ENCODE measurements at places on chromosomes 4 and X.
A peak's percentile ranks its signal among the peaks of the same experiment; 100 is the strongest.

DNA sequence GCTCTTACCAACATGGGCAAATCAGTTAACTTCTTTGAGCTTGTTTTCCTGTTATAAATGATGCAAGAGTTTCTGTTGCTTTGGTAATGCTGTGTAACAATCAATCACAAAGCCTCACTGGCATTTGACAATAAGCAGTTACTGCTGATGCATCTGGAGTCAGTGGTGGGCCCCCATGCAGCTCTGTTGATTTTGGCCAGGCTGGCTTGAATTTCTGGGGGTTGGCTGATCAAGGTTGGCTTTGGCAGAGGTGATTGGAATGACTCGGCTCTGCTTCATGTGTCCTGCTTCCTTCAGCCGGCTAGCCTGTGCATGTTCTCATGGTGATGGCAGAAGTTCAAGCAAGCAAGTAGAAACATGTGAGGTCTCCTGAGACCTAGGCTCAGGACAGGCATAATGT lies 90.4 kb downstream of the PHEX start:
- no peak for DNase-seq

DNA sequence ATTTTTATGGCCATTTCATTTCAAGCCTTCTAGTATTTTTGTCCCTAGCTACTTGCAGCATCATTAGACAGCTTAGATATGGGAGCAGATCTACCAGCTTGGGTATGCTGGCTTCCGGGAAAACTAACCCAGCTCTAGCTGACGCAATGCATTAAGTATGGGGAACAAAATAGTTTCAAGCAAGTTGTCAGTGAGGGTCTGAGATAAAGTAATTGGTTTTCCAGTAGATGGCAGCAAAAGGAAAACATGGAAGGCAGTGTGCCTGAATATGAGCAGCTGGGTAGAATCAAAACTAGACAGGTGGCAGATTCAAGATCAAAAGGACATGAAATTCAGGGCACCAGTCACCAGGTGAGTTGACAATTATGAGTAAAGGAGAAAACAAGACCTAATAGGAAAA lies 340.9 kb upstream of the CTSO start:
- no peak for DNase-seq

- DNase-seq: no peak
These were observed 691.9 kb downstream of the TECRL start for GRCh38 chr4:63717384-63717783.

DNA sequence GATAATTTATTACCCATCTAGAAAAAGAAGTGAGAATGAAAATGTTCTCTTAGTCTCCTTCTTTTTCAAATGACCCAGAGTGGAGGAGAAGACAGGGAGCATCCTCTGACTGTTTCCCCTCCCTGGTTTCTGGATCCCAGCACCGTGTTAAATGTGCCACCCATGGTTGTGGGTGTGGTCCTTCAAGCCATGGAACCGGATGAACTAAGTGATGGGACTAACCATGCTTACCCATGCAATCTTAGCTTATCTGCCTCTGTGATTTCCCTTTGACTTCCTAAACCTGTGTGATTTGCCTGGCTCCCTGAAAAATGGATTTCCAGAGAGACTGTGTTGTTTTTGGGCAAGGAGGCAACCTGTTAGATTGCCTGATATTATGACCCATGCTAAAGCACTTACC lies 437.1 kb downstream of the MAGEB5 start:
- DNase-seq: no peak

- DNase-seq: peak; percentile 12
These were observed 106.1 kb downstream of the PBDC1 start for GRCh38 chrX:76279007-76279406.

DNA sequence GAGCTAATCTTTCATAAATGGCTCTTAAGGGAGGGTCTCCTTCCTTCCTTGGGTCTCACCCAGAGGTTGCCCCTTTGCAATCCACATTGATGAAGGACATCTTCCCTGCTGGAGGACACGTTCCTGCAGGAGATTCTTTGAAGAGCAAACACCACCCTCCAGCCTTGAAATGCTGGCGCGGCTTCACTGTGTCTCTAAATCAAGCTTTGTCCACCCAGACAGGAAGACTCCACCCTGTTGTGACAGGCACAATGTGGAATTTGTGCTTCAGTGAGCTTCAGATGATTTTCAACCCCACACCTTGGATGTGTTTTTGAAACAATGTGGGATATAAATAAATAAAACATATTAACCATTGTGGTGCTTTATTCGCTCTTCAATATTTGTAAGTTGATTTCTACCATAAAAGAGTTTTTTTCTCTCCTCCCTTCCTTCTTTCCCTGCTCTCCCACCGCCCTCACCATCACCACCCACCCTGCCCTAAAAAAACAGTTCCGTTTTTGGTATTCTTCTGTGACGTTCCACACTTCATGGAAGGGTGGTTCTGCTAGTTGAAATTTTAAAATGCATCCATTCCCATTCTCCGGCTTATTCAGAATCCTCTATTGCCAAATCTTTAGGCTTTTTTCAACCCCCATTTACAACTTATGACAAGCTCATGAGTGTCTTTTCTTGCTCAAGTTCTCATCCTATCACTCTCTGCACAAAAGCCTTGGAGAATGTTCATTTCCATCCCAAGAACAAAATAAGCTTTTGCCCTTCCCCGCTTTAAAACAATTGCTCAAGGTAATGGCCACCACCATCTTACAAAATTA lies 264.3 kb downstream of the RAPGEF2 start:
- DNase-seq: no peak

- DNase-seq: no peak
These were observed 45.7 kb downstream of the FHDC1 start for GRCh38 chr4:152981842-152982241.

GRCh38 chrX:94204524-94204923 lies 530.5 kb downstream of the FAM133A start:
- no peak for DNase-seq

DNA sequence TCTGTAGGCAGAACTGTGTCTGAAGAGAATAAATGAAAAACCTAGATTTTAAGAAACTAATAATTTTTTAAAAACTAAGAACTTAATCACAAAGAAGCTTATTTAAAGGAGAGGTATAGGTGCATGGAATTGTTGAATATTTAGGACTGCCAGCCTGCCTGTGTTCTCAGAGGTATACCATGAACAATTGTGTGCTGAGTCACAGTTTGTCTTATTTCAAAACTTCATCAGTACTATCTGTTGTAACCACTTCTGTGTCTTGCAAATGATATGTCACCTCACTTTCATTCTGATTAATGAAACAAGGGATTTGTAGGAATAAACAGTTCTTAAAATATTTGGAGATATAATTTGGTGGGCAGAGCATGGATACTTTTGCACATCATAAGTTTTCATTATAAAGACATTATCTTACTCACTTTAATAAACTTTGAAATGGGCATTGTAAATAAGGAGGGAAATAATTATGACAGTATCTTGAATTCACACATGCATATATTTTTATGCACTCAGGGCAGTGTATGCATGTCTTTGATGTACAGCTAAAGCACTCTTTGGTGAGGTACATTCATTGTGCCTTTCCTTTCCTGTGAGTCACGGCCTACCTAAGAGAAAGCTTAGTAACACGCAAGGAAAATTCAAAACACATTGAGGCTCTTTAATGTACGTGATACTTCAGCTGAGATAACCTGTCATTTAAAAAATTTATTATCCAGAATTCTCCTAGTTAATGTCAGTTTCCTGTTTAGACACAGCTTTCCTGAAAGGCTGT lies 31.7 kb downstream of the STOX2 start:
- no peak for DNase-seq

- DNase-seq: no peak
These were observed 65.4 kb upstream of the ENPP6 start for GRCh38 chr4:184282895-184283654.

DNA sequence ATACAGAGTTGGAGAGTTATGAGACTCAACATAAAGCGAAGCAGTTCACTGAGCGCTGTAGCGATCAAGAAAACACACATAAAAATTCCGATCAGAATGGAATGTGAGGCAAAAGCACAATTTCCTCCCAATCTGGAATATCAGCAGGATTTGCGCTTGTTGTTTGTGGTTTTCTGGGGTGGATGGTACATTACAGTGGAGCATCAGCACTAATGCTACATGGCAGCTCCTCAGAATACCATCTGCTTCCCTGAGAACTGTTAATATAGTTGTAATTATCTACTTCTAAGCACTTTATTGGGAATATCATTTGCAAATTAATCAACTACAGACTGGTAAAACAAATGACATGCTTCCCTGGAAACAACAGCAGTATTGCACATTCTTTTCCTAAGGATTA lies 324.1 kb upstream of the PPARGC1A start:
- DNase-seq: no peak

DNA sequence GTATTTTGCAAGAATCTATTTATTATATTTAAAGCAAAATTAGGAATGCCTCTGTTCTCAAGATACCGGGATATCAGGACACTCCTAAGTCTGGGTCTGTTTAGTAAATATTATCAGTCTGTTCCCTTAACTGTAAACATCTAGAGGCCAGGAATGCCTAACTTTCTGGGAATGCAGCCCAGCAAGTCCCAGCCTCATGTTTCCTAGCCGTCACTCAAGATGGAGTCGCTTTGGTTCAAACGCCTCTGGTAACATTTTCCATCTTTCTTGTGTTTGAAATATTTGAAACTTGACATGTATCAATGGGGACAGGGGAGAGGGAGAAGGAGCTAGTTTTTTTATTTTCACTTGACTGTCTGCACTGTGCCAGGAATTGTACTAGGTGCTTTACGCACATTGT lies 85.4 kb downstream of the FBXL5 start:
- no peak for DNase-seq

GRCh38 chr4:5030221-5030620 lies 11.0 kb upstream of the CYTL1 start:
- no peak for DNase-seq

GRCh38 chr4:80017125-80017854 lies 55.7 kb downstream of the ANTXR2 start:
- no peak for DNase-seq

DNA sequence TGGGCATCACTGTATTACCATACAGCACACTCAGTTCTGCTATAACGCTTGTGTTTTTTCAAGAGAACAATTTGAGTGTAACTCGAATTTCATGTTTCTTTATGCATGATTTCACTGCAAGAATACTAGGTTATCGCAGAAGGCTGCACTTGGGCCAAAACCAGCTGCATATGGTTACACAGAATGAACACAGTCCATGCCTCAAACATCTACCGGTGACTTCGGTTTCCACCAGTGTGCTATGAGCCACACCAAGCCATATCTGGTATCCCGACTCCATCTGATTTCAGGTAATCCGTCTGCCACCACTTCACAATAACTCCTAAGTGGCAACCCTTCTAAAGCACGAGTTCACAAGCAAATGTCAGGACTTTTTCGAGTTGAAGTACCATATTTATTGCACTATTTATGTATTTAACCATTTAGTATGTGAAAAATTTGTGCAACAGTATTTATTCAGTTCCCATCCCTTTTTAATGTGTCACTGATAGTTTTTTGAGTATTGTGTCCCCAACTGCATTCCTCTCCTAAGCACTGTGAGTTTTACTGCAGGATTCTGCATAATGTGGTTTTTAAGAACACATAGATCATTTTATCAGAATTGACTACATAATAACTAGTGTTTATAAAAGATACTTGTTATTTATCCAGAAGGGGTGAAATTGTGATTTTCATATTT lies 111.8 kb downstream of the APBB2 start:
- no peak for DNase-seq

DNA sequence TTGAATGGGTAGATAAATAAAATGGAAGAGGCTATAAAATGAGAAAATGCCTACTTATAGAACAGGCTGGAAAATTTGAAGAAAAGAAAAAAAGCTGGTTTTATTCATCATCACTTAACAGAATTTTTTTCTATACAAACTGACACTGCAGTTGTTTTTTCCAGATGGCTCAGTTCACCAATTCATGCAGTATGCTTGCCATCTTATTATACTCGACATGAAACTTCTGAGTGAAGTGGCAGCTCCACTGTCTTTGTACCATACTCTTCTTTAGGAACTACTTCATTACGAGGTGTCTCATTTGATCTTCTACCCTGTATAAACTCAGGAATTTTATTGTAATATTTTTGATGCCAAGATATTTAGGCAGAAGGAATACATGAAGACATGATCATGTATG lies 153.0 kb downstream of the KDM6A start:
- no peak for DNase-seq

DNA sequence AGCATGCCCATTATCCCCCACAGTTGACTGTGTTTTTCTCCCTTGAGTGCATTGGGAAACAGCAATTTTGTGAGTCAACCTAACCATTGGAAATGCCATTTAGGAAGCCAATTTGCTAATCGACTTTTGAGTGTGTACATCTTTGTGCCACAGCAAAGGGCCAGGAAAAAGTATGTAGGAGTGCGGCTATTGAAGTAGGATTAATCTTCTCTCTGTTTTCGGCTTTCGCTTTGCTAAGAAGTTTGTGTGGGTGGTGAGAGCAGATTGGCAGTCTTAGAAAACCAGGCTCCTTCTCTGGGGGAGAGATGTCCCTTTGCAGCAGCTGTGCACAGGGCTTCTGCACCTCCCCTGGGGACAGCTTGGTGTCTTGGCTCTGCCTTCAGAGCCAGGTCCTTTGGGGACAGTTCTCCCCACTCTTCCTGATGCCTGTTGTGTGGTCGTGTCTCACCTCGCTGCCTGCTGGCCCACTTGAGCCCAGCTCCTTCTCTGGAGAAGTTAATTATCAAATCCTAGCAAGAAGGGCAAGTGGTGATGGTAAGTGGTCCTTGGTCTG lies 74.5 kb downstream of the GEMIN8 start:
- DNase-seq: no peak

- no peak for DNase-seq
These were observed 73.9 kb upstream of the IRF2 start for GRCh38 chr4:184548316-184548647.

DNA sequence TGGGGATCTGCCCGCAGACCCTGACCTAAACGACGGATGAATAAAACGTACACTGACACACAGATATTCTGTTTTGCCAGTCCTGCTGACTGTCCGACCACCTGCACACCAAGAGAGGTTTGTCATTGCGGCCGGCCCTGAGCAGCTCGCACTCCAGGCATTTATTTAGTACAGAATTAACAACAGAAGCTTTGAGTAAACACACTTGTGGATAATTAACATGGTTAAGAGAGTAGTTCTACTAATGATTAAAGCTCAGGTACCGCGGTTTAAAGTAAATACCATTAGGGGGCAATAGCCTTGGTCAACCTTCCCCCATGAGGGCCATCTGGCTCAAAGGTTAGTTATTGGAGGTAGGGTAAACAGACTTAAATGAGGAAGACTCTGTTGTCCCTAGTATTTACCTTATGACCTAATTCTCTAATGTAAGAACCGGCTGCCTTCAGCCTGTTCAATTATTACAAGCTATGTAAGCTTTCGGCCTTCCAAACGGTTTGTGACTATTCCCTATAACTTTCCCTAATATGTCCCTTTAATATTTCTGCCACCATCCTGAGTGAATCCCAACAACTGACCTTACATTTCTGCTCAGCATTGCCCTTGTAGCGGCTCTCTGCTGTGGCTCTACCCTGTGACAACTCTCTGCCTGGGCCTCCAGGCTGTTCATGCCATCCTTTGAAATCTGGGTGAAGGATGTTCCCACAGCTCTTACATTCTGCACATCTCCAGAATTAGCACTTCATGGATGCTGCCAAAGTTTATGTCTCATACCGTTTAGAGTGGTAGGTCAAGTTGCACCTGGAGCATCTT lies 46.9 kb upstream of the SYTL5 start:
- no peak for DNase-seq

- no peak for DNase-seq
These were observed 38.8 kb downstream of the SLC34A2 start for GRCh38 chr4:25694466-25694865.
